ENCODE measurements at places on chromosomes 5 and 9.

- DNase-seq, result no peak
Observed at GRCh38 chr5:55657443-55657842, 54.7 kb downstream of the SLC38A9 start.

GRCh38 chr9:113844466-113844865, 31.6 kb upstream of the ZNF618 start:
- no peak for DNase-seq

DNA sequence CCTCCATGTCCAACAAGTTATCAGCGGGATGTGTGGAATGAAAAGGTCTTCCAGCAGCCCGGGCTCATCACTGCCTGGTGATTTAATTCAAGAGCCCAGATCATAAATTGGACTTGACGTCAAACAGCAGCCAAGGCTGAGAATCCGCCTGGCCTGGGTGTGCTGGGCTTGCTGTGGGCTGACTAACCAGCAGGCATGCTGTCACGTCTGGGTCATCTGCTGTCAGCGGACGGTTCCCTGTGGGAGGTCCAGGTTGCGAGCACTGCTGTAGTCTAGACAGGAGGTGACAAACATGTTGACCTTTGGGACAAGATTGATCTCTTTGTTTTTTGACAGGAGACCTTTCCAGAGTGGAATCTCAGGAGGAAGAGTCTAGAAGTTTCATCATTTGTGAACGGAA, 289.7 kb downstream of the OSTF1 start:
- DNase-seq, result no peak

DNA sequence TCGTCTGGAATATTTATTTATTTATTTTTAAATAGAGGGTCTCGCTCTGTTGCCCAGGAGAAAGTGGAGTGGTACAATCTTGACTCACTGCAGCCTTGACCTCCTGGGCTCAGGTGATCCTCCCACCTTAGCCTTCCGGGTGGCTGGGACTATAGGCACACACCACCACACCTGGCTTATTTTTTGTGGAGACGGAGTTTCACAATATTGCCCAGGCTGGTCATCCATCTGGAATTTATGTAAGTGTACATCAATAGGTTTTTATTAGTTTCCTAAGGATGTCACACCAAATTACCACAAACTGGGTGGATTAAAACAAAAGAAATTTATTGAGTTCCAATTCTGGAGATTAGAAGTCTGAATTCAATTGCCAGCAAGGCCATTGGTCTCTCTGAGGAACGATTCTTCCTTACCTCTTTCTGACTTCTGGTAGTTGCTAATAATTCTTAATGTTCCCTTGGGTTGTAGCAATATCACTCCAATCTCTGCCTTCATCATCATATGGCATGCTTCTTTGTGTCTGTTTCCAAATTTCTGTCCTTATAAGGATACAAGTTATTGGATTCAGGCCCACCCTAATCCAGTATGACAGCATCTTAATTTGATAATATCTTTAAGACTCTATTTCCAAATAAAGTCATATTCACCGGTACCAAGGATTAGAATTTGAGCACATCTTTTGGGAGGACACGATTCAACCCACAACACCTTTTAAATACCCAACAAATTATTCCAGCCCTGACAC, 16.3 kb upstream of the RAD23B start:
- DNase-seq, result no peak

DNA sequence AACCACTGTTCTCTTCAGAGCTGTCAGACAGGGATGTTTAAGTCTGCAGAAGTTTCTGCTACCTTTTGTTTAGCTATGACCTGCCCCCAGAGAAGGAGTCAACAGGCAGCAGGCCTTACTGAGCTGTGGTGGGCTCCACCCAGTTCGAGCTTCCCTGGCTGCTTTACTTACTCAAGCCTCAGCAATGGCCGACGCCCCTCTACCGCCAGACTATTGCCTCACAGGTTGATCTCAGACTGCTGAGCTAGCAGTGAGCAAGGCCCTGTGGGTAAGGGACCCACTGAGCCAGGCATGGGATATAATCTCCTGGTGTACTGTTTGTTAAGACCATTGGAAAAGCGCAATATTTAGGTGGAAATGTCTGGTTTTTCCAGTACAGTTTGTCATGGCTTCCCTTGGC, 229.6 kb downstream of the TMEM167A start:
- peak; percentile 21 for DNase-seq

- no peak for DNase-seq
Observed at GRCh38 chr9:134267881-134268724, 58.2 kb upstream of the RXRA start.

- no peak for DNase-seq
Observed at GRCh38 chr5:157599565-157599964, 24.0 kb upstream of the ADAM19 start.

Data from cardiac fibroblast (primary cell).